ENCODE measurements at places on chromosomes 5 and 9. TPM values are rescaled to one million over a fixed set of nuclear protein-coding genes. Genes with fewer than 3 reads are reported as not detected.

DNA sequence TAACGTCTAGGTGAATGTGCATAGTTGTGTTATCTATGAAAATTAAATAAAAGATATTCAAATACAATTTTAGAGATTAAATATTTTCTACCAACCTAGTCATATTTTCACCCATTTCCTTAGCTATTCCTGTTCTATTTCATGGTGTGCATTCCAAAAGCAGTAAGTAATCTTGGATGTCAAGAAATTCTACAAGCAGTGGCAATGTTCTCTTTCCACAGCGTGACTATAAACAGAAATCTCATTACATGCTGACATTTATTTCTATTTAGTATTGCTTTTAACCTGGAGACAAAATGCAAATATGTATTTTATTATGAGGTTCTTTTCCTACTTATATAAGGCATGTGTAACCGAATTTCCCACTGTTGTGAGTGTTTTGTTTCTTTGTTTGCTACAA, 510.0 kb downstream of the ACTL7B start:
- DNase-seq = no peak

- DNase-seq = no peak
Observed at GRCh38 chr9:3977614-3978112, 322.2 kb downstream of the GLIS3 start.

GRCh38 chr5:176161431-176161830, 76.8 kb upstream of the SIMC1 start:
- DNase-seq = no peak

The BARHL1 gene
- not detected for total RNA-seq

The SEMA4D gene
- total RNA-seq = 245 TPM

The BSPRY gene
- total RNA-seq = 12.2 TPM

DNA sequence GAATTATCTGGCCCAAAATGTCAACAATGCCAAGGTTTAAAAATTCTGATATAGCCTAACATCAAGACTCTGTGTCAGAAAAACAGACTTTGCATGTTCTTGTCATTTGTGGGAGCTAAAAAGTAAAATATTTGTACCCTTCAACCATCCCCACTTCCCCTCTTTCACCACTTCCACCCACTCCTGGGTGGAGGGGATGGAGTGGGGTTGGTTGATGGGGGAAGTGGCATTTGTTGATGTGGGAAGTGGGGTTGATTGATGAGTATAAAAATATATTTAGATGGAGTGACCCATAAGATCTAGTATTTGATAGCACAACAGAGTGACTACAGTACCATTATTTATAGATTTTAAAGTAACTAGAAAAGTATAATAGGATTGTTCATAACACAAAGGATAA, 55.0 kb upstream of the C9orf72 start:
- DNase-seq = no peak

The IRGM gene
- total RNA-seq = 2.5 TPM

- no peak for DNase-seq
Observed at GRCh38 chr5:96388176-96388575, 44.9 kb downstream of the PCSK1 start.

DNA sequence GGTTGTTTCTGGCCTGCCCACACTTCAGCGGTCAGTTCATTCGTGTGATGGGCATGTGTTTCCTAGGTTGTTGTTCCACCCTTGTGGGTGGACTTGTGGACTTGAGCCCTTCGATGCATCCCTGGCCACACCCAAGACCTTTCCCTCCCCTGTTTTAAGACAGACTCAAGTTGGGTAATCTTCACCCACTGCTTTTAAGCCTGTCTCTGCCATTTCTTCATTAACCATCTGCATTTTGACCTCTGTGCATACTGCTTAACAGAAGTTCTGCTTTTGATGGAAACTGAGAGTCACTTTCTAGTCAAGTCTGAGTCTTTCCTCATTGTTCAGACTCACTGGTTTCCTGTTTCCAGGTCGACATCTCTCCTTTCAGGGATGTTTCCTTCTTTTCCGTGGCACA, 233.7 kb downstream of the ARHGEF28 start:
- DNase-seq = no peak

GRCh38 chr5:54206580-54207229, 103.7 kb downstream of the ARL15 start:
- DNase-seq = no peak

The ECM2 gene
- not detected for total RNA-seq
